ENCODE measurements at places on chromosomes 2 and 18. TPM values are rescaled to one million over a fixed set of nuclear protein-coding genes. Genes with fewer than 3 reads are reported as not detected.

ANKRD30BL gene
- polyA plus RNA-seq, result not detected

RTP5 gene
- 0.06 TPM for polyA plus RNA-seq

APOB gene
- polyA plus RNA-seq, result 0.02 TPM

TRIM54 gene
- 0.18 TPM for polyA plus RNA-seq

INHBB gene
- 0.51 TPM for polyA plus RNA-seq

ZNF892 gene
- 0.20 TPM for polyA plus RNA-seq

TCF23 gene
- not detected for polyA plus RNA-seq

SCN3A gene
- 0.06 TPM for polyA plus RNA-seq

MGAT4A gene
- polyA plus RNA-seq, result 2.8 TPM

PRKAG3 gene
- polyA plus RNA-seq, result not detected

C2orf78 gene
- not detected for polyA plus RNA-seq

RPE gene
- polyA plus RNA-seq, result 13.8 TPM

LYG2 gene
- not detected for polyA plus RNA-seq

Measured in esophagus (tissue), 2 donors.